OCI-M1 (cell line): ENCODE measurements at places on chromosomes 7 and 10.

- peak; percentile 90 for DNase-seq
Measured at GRCh38 chr7:30479202-30480120, 877 bp upstream of the NOD1 start.

- no peak for DNase-seq
Measured at GRCh38 chr7:47962262-47962661, 14.0 kb upstream of the PKD1L1 start.

DNA sequence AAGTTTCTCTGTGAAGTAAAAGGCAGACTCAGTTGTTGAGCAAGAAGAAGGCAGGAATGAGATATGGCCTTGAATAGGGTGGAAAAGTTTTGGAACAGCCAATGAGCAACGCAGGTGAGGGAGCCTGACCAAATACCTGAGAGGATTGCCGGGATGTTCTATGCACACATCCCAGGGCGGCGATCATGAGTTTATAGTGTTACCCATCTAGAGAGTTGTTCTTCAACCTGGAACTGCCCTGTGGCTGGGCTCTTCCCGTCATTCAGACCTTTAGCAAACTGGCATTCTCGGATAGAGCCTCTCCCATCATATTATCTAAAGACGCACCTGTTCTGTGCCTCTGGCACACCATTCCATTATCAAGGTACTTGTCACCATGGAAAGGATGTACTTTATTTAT is 103.0 kb upstream of the KIF5B start:
- DNase-seq = no peak

DNA sequence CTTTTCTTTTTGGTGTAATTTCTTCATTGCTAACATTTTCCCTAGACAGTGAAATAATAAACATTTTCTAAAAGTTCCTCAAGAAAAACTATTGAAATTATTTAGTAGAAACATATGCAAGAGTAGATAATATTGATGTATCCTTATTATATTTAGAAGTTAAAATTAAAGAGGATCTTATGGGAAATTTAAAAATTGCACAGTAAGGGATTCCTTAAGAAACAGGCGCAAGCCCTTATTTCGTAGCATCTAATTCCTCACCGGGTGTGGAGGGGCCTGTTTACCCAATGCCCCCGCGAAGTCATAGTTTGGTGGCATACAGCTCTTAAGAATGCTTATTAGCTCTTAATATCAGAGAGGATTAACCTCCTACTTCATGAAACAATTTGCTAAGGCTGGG is 467.1 kb downstream of the DNAJB6 start:
- no peak for DNase-seq

DNA sequence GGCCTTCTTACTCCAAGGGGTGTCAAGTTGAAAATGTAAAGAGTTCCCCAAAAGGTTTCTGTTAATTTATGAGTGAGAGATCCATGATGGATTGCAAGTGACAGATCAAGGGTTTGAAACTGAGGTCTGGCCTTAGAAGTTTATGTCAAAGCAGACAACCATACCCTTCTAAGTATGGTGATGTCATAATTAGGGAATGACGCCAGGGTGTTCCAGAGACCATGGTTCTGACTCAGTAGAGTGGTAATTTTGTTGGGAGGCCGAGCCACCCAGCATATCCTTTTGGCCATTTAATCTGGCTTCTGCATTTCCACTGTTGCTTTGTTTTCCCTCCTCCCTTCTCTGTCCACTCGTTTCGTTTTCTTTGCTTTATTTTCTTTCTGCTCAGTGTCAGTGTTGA is 2.7 kb downstream of the TRUB1 start:
- no peak for DNase-seq

DNA sequence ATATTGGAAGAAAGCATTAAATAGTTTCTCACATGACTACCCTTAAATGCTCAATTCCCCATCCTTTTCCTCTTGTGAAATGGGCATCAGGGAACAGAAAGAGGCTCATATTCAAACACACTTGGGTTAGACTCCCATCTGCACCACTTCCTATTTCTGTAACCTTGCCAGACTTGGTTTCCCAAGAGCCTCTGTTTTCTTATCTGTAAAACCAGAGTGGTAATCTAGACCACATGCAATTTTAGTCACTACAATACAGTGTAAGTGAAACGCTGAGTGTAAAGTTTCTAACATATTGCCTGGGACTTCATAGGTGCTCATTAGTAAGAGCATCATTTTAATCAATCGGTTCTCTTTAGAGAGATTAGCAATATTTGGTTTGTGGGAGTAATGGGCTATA is 136.3 kb downstream of the SORCS1 start:
- DNase-seq = peak; percentile 97

DNA sequence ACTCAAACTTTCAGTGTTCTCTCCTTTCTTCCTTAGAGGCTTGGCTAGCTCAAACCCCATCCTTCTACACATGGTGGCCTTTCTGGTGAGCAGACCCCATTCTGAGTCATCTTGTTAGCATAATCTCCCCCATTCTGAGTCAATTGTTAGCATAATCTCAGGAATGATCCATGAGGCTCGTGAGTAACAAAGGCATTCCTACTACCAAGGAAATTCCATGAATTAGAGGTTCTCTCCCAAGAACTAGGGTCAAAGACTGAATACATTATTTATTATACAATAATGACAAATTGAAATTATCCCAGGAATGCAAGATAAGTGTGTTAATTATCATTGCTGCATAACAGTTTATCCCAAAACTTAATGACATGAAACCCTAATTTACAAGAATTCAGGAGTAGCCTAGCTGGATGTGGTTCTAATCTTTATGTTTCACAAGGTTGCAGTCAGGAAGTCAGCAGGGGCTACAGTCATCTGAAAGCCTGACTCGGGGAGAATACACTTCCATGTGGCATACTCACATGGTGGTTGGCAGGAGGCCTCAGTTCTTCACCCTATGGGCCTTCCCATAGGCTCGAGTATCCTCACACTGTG is 100.2 kb downstream of the MMRN2 start:
- DNase-seq = no peak

GRCh38 chr10:90905925-90906324 is 15.0 kb downstream of the ANKRD1 start:
- DNase-seq = no peak

DNA sequence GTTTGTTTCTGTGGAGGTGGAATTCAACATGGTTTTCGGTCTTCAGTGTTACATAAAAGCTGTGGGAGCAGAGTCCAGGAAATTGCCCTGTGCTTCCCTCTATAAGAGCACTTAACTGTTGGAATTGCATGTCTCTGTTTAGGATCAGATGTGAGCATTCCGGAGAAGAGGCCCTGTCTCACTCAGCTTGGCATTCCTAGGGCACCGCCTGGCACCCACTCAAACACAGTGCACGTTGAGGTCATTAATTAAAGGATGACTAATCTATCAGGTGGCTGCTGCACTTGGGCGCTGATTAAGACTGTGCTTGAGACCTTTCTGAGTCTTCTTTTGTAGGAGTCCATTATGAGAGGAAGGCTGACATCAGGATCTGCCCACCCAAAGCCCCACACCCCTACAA is 82.8 kb upstream of the VIPR2 start:
- DNase-seq = no peak

- no peak for DNase-seq
Measured at GRCh38 chr10:121792198-121792597, 135.6 kb downstream of the ATE1 start.
